ENCODE measurements at places on chromosomes 1 and 21.
A peak's percentile ranks its signal among the peaks of the same experiment; 100 is the strongest.

DNA sequence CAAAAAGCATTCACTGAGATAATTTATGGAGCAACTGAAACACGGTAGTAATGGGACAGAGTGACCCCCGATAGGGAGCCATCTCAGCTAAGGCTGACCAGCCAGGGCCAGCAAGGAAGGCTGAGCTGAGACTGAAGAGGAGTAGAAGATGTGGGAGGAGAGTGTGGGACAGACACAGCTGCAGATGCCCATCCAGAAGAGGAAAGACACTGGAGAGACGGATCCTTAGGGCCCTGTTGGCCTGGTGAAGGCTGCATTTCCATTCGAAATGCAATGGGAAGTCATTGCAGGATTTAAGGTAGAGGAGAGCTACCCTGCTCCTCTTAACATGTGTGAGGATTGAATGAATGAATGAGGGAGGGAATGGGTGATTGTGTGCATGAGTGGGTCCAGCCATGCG is 44.0 kb upstream of the LRP8 start:
- DNase-seq: no peak

DNA sequence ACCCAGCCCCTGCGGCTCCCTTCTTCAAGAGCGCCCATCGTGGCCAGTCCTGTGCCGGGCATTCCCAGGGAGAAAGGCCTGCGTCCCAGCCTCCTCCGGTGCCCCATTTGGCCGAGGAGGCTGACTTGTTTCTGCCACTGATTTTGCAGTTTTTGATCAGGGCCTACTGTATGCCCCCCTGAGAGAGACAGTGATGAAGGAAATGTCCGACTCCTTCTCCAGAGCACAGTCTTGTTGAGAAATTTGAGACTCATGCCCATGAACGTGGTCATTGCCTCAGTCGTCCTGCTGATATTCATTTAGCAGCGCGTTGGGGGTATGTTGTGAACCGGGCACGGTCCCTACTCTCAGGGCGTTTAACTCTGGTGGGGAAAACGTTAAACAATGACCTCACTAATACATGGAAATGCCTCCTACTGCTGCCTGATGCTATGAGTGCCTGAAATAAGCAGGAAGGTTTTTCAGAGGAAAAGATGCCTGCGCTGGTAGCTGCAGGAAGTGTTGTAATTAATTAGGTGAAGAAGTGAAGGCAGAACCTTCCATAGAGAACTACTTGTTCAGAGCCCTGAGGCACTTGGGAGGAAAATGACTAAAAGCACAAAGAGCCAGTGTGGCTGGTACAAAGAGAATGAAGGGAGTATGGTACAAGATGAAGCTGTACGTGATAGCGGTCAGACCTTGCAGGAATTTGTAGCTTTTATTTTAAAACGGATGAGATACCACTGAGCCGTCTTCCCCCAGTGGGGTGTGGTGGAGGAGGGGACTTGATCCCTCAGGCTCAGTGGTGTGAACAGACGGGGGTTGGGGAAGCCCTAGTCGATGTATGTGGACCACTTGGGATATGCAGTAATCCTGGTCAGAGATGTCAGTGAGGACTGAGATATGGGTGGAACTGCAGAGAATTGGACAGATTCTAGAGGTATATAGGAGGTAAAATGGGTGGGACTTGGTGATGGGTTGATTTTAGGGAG is 730 bp downstream of the ZCCHC17 start:
- DNase-seq: peak; percentile 50

DNA sequence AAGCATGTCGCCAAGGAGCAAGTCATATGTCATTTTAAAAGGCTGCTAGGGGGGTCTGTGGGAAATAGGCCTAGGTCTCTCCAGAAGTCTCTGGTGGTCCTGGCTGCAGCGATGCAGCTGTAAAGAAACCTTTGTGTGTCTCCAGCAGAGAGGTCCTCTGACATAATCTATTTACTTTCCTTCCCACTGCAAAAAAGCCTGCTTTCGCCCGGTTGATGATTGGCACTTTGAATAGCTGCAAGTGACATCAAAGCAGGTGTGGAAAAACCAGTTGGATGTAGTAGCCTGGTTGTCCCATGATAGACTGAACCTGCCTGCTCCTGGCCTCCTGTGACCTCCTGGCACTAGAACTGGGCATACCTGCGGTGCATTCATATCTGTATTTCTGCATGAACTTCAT is 13.8 kb downstream of the RASSF5 start:
- DNase-seq: no peak

GRCh38 chr1:87242445-87243185 is 86.1 kb upstream of the LMO4 start:
- DNase-seq: no peak

DNA sequence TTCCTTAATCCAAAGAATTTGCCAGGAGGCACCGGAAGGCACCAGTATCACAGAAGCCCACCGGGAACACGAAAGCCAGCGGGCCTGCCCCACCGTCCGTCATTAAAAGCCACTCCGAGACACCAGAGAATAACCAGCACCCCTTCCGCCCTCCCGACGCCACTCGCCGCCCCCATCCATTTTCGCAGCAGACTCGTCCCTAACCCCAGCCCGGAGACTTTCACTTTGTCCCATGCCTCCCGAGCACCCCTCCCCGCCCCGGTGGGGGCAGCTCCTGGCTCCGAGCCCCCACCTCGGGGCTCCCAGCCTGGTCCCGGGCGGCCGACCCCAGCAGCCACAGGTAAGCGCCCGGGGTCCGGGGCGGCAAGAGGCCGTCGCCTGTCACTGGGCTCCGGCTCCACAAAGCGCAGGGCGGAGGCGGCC is 105.4 kb downstream of the SLC45A1 start:
- DNase-seq: peak; percentile 38

DNA sequence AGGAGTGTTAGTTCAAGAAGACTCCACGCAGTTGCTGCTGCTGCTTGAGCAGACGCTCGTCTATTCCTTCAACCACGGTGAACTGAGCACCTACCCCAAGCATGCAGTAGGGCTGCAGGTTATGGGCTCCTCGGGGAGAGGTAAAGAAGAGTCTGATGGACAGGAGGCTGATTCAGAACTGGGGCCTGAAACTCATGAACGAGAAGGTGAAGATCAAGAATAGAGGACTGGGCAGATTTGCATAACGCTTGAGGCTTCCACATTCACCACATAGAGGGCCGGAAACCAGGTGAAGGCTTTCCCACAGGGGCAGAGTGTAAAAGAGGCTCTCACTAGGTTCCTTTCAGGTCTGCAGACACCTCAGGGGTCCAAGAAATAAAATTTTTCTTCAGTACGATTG is 9.1 kb downstream of the ABCA4 start:
- no peak for DNase-seq

- no peak for DNase-seq
These were observed 5.5 kb downstream of the LAPTM5 start for GRCh38 chr1:30751830-30752650.

DNA sequence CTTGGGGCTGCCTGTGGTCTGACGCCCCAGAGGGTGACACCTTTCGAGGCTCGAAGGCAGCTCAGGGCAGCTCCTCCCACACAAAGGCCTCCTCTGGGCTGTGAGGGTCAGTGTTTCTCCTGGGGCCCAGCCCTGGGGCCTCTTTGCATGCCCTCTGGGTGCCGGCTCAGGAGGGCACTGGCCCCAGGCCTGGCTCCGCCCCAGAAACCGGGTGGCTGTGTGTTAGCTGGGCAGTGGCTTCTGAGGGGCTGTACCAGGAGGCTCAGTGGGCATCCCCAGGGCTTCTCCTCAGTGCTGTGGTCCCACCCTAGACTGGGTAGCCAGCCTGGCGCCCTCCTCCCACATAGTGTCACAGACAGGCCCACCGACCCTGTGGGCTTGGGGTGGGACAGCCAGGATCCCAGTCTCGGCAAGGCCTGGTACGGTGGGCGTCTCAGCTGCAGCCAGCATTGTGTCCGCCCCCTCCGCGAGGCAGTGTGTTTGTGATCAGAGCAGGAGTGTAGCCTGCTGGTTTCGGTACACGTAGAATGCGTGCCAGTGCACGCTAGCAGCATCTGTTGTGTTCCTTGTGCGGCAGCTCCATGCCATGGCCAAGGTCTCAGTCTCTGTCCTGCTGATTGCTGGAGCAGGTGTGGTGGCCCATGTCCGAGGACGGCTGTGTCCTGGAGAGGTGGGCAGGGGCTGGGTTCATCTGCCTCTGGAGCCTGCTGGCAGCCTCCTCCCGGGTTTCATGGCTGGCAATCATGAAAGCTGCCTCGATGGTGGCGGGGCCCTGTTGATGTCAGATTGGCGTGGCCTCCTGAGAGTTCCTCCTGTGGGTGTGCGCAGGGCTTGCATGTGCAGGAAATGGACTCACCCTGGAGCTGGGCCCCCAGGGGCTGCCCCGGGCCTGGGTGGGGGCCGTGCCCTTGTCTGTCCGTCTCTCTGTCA is 28.0 kb downstream of the RRP1 start:
- DNase-seq: no peak

DNA sequence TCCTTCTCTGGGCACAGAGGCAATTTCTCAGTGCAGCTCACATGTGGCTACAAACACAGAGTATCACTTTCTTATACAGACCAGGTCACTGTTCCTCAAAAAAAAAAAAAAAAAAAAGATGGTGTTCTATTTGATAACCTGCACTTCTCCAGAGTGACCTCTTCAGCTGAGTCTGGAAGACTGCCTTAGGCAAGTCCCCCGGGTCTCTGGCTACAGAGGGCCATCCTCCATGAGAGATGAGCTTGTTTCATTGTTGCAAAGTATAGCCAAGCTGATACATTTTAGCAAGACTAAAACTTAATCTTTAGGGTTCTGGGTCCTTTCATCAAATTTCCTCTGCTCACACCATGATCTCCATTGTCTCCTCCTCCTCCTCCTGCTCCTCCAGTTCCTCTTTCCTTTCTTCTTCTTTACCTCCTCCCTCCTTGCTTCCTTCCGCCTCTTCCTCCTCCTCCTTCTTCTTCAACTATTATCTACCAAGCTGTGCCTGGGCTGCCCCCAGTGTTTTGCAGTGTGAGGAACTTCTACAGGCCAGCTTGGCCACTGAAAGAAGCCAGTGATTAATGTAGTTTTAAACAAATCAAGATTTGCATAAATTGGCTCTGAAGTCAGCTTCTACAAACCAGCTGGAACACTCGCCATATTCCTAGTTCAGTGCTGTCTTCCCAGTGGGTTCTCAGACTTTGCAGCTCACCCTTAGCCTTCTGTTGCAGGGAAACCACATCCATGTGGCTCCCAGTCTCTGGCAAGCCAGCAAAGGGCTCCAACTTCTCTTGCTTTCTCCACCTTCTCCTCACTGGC is 139.4 kb downstream of the RUNX1 start:
- DNase-seq: no peak

DNA sequence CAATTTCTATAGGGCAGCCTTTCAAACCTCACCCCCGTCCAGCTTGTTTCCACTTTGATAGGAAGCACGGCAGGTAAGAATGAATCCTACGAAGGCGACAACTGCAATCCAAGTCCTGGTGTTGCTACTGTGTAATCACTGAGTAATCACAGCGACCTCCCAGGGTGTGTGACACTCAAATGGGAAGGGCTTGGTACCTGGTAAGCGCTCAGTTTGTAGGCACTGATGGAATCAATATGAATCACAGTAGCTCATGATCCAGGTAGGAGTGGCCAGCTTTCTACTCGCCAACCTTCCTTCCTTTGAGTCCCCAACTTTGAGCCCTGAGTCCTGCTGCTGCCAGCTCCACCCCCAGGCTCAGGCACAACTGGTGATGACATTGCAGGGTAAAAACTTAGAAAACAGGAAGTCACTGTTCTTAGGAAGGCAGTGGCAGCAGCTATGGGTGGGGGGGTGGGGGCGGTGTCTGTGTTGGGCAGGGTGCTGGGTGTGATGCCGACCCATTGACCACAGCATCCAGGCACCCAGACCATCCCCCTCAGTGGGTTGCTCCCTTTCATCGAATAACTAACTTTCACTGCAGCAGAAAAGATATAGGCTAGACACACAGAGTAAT is 70.7 kb downstream of the CD247 start:
- no peak for DNase-seq

DNA sequence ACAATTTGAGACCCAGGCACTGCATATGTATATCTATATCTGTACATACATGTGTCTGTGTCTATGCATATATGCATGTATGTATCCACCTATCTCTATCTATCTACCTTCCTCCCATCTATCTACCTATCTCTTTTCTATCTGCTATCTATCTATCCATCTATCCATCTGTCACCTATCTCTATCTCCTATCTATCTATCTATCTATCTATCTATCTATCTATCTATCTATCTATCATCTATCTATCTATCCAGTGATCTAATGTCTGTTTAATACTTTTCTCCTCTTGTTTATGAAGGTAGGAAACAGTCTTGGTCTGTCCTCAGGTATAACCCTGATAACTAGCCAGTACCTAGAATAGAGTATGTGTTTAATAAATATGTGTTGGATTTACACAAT is 25.9 kb downstream of the TNNT2 start:
- DNase-seq: no peak

- peak; percentile 72 for DNase-seq
These were observed 22.9 kb upstream of the DISC1 start for GRCh38 chr1:231603598-231604275.

DNA sequence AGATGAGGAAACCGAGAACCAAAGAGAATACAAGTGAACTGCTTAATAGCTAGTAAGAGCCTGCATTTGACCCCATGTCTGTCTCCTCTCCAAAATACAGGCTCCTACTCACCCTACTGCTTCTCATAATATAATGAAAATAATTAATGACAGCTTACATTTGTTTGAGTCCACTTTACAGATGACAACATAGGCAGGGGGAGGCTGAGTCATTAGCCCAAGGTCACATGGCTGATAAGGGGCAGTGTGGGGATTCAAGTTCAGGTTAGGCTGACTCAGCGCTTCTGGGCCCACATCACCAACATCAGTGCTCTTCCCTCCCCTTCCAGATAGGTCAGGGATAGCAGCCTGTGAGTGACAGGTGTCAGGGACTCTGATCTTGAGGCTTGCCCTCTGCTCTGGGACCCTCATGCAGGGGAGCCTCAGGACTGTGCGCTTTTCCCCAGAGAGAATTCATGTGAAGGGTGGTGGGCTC is 16.2 kb downstream of the AZIN2 start:
- no peak for DNase-seq

GRCh38 chr1:208607616-208608015 is 363.4 kb upstream of the PLXNA2 start:
- DNase-seq: no peak

DNA sequence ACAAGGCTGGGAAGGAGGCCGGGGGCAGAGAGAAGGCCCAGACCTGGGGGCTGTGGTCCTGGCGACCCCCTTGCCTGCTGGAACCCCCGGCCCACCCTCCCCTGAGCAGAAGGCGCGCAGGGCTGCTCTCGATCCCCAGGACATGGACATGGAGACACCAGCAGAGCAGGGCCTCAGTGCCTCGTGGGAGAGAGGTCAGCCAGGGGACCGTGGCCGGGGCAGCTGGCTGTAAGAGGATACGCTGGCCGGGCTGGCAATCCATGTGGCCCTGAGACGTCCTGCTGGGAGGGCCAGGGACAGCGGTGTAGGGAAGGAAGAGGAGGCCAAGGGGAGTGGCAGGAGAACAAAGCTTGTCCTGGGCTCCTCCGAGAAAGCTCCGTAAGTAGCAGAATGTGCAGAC is 132.2 kb downstream of the CASZ1 start:
- no peak for DNase-seq
